ENCODE measurements at places on chromosomes 4 and X.
A peak's percentile ranks its signal among the peaks of the same experiment; 100 is the strongest.

DNA sequence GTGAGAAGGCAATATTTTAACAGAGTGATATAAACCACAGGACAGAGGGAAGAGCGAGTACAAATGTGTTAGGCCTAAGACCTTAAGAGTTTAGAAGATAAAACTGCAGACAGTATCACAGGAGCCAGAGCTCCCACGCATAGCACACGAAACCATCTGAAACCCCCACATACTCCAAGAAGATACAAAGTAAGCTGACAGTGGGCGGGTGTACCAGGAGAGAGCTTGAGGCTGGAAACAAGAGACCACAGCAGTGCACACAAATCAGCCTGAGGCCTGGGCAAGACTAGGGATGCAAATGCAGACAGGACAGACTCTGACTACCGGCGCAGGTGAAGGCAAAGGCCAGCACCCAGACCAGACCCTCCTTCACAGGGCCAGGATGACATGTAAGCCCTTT, 54.1 kb upstream of the ARHGAP24 start:
- DNase-seq, result no peak

- no peak for DNase-seq
Observed at GRCh38 chr4:169625886-169626285, 5.5 kb downstream of the CLCN3 start.

DNA sequence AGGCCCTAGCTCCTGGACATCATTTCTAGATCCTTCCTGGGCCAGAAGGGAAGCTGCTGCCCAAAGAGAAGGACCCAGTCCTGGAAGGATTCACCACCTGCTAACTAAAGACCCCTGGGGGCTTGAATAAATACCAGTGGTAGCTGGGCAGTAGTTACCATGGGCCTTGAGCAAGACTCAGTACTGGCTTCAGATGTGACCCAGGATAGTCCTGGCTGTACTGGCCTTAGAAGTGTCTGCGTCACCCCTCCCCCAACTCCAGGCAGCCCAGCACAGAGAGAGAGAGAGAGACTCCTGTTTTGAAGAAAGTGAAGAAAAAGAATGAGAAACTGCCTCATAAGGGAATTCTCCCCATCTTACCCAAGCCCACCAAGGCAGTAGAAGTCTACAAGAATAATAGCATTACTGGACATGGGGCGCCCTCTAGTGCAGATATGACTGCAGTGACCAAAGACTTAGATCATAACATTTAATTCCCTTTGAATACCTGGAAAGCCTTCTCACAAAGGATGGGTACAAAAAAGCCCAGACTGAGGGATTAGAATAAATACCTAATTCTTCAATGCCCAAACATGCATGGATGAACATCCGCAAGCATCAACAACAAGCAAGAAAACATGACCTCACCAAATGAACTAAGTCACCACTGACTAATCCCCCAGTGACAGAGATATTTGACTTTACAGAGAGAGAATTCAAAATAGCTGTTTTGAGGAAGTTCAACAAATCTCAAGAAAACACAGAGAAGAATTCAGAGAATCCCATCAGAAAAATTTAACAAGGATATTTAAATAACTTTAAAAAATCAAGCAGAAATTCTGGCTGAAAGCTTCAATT, 171.8 kb downstream of the HNRNPD start:
- DNase-seq, result peak; percentile 40

DNA sequence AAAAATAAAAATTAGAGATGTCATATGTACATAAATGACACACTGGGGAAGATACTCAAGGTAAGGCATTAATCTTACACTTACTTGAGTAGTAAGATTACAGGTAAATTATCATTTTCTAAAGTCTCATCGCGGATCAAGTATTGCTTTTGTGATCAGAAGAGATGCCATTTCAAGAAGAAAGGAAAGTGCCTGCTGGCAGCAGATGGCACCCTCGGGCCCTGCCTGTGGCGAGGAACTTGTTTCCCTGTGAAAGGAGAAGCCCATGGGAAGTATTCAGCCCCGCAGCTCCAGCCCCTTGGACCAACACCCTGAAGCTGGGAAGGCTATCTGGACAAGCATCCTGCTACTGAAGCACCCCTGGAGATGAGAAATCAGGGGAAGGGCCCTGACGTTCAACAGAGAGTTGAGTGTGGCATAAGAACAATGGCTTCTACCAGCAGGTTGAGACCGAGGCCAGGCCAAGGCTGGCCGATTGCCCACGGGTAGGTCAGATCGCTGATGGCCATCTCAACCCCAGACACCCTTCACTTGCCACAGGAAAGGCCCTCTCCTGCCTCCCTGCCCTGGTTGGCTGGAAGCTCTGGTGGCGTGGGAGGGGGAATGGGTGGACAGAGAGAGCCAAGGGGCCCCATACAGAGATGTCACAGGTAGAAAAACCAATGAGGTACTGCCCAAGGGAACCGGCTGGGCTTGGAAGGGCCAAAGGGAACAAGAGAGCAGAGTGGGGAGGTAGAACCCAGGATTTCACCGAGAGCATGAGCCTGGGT, 18.8 kb upstream of the MXD4 start:
- DNase-seq, result no peak

GRCh38 chr4:189121336-189121735, 819.3 kb upstream of the FRG1 start:
- no peak for DNase-seq

GRCh38 chr4:106694232-106694631, 325.7 kb upstream of the GIMD1 start:
- no peak for DNase-seq

GRCh38 chr4:107977482-107977881, 12.2 kb upstream of the HADH start:
- no peak for DNase-seq

- peak; percentile 64 for DNase-seq
Observed at GRCh38 chrX:154443992-154444754, at the start of gene FAM50A. Gene FAM50A, plus strand, starts transcription at chrX:154444141. Its CDS starts 95 bp downstream, at chrX:154444236.

- no peak for DNase-seq
Observed at GRCh38 chr4:45349859-45350258, 623.5 kb upstream of the GNPDA2 start.

- no peak for DNase-seq
Observed at GRCh38 chr4:40040908-40041307, 15.7 kb upstream of the N4BP2 start.

Data from CD4-positive, alpha-beta memory T cell (primary cell).